CD4-positive, alpha-beta T cell treated with Interleukin-2 at 100 ng/mL for 4 hours (primary cell): ENCODE measurements at places on chromosomes 11 and 22.

DNA sequence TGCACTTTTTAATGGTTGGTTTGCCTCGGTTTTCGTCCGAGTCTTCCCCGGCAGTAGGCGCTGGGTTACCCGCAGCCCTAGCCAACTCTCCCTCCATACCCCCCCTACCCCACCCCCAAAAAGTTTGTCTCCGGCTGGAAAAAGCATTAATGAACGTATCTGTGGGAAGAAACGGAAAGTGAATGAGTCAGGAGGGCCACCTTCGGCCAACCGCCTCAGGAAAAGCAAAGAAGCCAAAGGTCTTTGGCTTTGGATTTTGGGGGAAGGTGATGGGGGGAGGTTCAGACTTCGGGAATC, 508 bp upstream of the FLI1 start:
- no peak for DNase-seq

GRCh38 chr11:46918083-46918787, at the start of gene LRP4:
TSS of gene LRP4 (minus strand) at chr11:46918550. CDS start at chr11:46918379, 171 bp downstream.
- DNase-seq, result peak; percentile 8

- no peak for DNase-seq
These were observed 48.9 kb downstream of the RTL6 start for GRCh38 chr22:44449061-44449682.

DNA sequence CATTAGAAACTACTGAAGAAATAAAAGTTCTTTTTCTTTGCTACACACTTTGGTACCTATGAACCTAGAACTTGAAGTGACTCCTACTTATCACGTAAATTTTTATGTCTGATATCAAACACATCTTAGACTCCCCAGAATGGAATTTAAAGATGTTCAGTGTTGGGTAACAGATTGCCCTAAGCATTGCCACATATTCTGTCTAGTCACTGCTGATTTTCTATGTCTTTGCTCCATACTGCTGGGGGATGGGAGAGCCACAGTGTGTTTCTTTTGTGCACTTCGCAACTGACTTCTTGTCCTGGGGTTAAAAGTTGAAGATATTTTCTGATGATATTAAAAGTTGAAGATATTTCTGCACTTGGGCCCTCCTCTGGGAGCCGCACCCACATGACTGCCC, 19.4 kb upstream of the MYO18B start:
- no peak for DNase-seq

GRCh38 chr22:24077416-24077815, 66.3 kb downstream of the CABIN1 start:
- no peak for DNase-seq

DNA sequence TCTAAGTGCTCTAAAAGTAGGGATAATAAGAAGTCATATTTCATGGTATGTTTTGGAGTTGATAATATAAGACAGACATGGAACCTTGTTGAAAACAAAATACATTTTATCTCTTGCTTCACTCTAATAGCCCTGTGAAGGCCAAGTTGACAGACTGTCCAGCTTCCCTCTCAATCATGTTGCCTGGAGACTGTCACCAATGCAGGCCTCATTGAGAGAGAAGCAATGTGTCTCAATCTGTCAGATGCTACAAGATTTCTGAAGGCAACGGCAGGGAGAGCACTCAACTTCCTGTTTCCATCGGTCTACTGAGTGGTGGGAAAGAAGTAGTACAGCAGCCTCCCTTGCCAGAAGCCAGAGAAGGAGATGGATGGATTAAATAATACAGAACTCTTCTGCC, 23.6 kb upstream of the FJX1 start:
- no peak for DNase-seq

DNA sequence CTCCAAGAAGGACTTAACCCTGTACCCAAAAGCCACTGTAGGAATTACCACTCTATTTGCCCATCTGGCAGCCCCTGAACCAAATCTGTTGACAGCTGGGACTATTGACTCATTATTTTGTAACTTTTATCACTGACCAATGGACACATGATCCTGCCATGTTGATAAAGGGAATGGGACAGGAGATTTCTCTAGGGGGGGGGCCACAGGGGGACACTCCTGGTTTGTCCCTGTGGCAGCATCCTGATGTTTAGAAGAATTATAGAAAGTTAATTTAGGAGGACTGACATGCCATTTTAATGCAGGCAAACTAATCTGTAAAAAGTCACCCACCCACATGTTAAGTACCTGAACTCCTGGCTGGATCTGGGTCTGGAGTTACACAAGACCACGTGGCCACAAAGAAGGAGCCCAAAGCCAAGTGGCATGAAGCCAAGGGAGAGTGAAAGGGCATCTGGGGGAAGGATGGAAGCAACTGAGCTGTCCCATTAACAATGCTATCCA, 558.1 kb downstream of the ETS1 start:
- DNase-seq, result no peak

DNA sequence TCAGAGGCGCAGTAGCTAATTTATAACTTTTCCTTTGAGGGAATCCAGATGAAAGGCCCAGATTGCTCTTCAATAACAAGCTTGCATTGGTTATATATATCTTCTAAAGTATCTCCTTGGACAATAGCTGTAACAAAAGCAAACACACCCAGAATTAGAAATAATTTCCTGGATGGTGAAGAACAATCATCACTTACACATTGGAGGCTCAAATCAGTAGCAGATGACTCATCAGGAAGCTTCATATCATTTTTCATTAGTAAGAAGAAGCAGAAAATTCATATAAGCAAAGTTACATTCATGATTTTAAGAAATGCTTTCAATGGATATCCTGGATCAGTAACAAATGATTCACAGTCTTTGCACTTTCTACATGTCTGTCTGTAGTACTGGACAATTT, 173.6 kb upstream of the CCDC90B start:
- no peak for DNase-seq

DNA sequence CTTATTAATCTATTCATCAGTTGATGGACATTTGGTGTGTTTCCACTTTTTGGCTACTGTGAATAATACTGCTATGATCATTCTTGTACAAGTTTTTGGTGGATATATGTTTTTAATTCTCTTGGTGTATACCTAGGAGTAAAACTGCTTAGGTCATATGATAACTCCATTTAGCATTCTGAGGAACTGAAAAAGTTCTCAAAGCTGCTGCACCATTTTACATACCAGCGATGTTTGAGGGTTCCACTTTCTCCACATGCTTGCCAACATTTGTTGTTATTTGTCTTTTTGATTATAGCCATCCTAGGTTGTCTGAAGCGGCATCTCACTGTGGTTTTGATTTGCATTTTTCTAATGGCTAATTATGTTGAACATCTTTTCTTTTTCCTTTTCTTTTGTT, 4.1 kb upstream of the ACER3 start:
- no peak for DNase-seq

DNA sequence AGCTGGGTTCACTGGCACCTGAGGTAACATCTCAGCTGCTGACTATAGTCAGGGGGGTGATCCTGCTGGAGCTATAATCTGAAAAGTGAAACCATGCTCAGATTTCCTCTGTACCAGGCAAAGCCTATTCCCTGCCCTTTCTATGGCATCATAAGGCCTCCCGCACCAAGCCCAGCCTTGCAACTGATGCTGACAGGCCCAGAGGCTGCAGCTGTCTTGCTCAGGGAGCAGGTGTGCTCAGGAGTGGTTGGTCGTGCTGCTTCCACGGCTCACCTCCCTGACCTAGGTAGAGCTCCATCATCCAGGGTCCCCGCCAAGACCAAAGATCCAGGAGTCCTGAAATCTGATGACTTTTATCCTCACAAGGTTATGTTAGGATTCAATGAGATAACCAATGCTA, 121.7 kb downstream of the FEZ1 start:
- no peak for DNase-seq

GRCh38 chr11:3877364-3878257, 22.1 kb downstream of the STIM1 start:
- DNase-seq, result no peak

DNA sequence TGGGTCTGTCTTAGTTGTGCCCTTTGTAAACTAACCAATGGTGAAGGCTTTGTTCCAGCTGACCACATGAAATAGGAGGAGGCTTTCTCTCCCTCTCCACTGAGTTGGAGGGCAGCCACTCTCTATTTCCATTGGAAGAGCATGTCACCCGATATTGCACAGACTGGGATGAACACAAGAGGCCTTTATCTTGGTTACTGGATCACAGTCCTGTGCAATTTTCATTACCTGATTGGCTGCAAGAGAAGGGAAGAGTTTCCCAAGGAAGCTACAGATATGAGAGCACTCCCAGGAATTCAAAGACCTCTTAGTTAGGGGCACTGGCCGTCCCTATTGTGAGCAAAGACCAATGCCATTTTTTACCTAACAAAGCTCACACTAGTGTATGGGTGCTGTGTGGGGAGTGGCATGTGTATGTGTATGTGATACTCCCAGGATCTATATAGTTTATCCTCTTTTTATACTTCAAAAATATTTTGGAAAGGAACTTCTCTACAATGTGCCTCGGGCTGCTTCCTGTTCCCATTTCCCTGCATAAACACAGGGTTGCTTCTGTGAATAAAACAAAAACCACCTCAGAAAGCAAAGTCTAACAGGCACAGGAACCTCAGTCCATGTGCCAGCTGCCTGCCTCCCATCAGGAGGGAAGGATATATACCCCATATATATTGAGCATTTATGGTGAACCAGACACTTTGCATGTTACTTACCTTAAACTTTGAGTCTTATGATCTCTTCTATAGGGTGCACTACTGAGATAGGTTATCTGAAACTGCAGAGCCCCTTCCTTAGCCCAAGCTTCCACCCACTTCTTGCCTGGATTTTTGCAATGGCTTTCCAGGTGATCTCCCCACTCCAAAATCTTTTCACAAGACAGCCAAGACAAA, 126.5 kb downstream of the RASSF10 start:
- DNase-seq, result no peak
